AG09319 (cell line): ENCODE measurements at places on chromosomes 2 and 18.

GRCh38 chr2:71882236-71882946, 265.3 kb downstream of the CYP26B1 start:
- DNase-seq: no peak

DNA sequence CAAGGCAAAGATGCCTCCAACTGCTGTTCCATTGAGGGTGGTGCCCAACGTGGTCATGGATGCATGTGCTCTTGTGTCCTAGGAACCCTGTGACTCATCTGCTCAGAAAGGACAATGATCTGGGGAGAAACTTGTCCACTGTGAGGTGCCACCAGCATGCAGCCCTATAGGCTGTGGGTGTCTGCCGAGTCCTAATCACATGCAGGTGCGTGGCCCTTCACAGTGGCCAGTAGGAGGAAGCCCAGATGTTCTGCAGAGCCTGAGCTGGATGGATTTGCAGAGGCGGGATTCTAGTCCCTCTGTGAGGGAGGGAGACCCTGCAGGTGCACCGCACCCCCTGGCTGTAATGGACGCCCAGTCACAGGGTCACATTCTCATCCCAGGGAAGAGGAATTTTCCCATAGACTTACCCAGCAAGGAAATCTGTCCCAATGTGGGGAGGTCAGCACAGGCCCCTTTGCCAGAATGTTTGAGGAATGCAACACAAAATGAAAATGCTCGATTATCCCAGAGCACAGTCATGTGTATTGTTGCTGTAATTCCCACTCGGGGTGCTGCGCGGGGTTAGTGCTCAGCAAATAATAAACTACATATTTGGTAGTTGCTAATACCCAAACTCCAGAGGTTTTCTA, 13.9 kb downstream of the GDF7 start:
- no peak for DNase-seq

GRCh38 chr18:74154716-74155115, 6.4 kb downstream of the TIMM21 start:
- DNase-seq: no peak

GRCh38 chr2:28252311-28252710, 140.3 kb upstream of the FOSL2 start:
- DNase-seq: no peak

GRCh38 chr18:61001138-61001537, 332.1 kb upstream of the CDH20 start:
- no peak for DNase-seq

GRCh38 chr18:36321658-36322407, 24.3 kb downstream of the FHOD3 start:
- no peak for DNase-seq

DNA sequence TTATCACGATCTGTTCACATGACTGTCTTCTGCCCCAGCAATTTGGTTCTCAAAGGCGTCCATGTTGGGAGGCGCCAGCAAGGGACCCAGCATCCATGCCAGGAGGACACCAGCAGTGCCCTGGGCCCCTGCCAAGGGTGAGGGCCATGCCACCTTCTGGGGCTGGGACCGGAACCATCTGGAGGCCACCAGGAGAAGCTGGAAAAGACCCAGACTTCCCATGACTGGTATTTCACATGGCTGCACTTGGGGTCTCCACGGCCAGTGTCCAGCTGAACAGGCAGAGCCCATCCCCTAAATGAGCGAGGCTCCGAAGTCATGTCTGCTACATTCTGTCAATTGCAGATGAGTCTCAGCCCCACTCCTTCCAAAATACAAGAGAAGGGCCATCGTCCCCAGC, 306.8 kb upstream of the HS6ST1 start:
- no peak for DNase-seq

- DNase-seq: no peak
Observed at GRCh38 chr2:205721057-205721449, 38.8 kb downstream of the NRP2 start.

- no peak for DNase-seq
Observed at GRCh38 chr2:105118960-105119359, 81.1 kb downstream of the MRPS9 start.
